ENCODE measurements at places on chromosomes 7 and 10. TPM values are rescaled to one million over a fixed set of nuclear protein-coding genes. Genes with fewer than 3 reads are reported as not detected.

DNA sequence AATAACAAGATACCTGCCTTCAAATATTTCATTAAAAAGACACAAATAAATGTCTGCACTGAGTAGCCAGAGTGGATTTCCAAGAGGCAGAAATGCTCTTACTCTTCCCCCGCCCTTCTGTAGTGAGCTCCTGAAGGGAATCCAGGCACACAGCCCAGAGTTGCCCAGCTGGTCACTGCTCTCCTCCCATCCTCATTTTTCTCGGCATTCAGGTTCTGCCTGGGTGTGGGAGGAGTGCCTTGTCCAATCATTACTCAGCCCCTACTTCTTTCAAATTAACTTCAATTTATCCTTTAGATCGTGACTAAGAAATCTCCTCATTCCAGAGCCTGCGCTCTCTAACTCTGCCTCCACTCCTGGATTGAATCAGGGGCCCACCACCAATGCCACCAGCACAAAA lies 12.2 kb downstream of the CCDC6 start:
- no peak for DNase-seq

Gene PKD2L1
- total RNA-seq, result 0.20 TPM

Gene WIPF3
- 11.8 TPM for total RNA-seq

Gene OR2A42
- not detected for total RNA-seq

DNA sequence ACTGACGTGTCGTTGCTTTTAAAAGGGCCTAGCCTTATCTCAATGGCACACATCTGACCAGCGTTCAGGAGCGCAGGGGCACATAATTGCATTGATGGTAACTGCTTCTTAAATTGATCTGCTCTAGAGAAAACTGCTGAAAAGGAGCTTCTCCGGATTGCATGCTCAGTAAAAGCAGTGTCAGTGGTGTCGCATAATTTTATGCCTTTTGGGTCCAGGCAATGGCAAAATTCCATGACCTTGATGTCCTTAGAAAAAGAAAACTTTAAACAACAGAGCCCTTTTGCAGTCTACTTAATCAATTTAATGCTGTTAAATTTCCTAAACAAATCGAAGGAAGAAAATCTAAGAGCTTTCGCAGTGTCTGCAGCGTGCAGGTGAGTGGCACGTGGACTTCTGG lies 75.7 kb downstream of the PTPRE start:
- DNase-seq, result peak; percentile 12

DNA sequence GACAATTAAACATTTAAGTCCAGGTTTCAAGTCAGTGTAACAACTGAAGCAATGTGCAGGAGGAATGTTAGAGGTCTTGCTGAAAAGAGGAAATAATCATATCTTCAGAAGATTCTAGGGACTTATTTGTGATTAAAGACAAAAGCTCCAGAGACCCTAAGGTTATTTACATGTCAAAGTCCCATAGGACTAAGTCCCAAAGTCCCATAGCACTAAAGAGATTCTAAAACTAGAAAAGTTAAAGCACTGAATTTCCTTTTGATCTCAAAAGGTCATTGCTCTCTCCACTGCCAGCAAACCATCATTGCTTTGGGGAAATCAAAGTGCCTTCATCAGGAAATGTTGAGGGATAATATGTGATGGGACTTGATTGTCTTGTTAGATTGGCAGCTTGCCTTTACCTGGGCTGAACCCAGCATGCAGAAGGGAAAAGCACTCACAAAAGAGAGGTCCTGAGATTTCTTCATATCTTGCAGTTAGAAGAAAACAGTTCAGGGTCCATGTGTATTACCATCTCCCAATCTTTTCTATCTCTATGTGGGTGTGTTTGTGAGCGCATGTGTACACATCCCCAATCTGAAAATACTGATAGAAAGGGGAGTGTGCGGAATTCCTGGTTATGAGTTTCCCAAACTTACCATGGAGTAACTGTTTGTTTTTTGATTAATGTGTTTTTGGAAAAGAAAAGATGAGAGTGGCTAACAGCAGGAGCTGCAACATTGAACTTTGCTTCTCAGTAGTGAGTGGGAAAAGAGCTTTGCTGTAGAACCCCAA lies 21.8 kb downstream of the NUDT13 start:
- DNase-seq, result no peak

Gene MACC1
- total RNA-seq, result 11.0 TPM

Gene MYO1G
- total RNA-seq, result 0.55 TPM

DNA sequence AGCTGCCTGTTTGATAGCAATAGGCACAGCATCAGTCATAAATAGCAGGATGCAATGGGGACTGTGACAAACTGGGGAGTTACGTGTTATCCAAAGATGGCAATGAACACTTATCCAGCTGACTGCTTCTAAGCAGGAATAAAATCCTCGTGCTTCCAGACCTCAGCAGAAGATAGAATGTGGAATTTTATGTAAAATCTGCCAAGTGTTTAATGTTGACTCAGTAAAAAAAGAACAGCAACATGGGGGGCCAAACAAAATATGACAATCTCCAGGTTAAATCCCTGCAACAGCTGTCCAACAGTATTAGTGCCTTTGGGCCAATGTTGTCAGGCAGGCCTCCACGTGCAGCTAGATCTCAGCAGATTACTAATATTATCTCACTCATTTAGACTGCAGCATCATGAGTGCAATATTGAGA lies 127.3 kb downstream of the SEMA3C start:
- no peak for DNase-seq

Gene C10orf143
- total RNA-seq, result 0.94 TPM

Gene GTF2I
- 345 TPM for total RNA-seq

- DNase-seq, result no peak
Observed at GRCh38 chr7:114405427-114405826, 9.2 kb upstream of the FOXP2 start.

GRCh38 chr7:19999681-20000080 lies 217.5 kb downstream of the MACC1 start:
- DNase-seq, result no peak

Gene DNAH11
- 2.5 TPM for total RNA-seq
